NCI-H2107 (cell line): ENCODE measurements at places on chromosomes 1 and 21.

- no peak for DNase-seq
Measured at GRCh38 chr1:94045465-94046056, 75.4 kb downstream of the ABCA4 start.

- no peak for DNase-seq
Measured at GRCh38 chr1:214623430-214623829, 20.4 kb downstream of the CENPF start.

- no peak for DNase-seq
Measured at GRCh38 chr21:38175306-38175705, 81.5 kb upstream of the KCNJ15 start.

DNA sequence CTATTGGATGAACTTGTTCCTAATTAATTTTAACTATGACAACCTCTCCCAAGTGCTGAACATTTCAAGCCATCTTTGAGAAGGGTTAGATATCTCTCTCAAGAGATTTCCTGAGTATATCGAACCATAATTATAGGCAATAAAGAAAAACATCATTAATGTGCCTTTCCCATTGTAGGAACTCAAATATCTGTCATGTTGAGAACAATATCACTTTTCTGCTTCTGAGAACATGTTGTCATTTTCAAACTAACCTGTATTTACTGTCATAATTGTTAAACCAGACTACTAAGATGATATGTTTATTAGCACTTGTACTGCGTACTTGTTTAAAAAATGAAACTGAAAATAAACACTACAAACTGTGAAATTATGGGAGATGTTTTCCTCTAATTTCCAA lies 4.3 kb downstream of the EPS15 start:
- DNase-seq: no peak

- DNase-seq: no peak
Measured at GRCh38 chr1:242146652-242147051, 147.8 kb upstream of the MAP1LC3C start.

GRCh38 chr1:3905953-3906671 lies 6.0 kb upstream of the C1orf174 start:
- DNase-seq: no peak

- DNase-seq: no peak
Measured at GRCh38 chr1:149945206-149945605, 8.5 kb upstream of the MTMR11 start.

- no peak for DNase-seq
Measured at GRCh38 chr1:21896652-21897532, 40.2 kb downstream of the HSPG2 start.

DNA sequence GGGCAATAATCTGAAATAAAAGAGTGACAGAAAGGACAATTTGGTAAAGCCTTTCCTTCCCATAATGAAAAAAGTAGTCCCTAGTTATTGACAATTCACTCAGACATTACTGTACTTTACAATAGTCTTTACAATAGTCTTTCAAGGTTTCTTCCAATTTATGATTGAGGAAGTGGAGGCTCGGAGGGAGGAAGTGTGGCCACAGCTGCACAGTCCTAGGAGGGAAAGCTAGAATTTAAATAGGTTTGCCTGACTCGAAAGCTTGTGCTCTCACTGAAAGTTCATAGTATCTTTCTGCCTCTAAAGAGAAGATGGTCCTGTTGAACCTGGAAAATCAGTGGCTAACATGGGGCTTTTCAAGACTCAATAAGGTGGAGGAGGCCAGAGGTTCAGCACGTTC lies 203.2 kb downstream of the SDCCAG8 start:
- no peak for DNase-seq
